ENCODE measurements at places on chromosomes 4 and X.

DNA sequence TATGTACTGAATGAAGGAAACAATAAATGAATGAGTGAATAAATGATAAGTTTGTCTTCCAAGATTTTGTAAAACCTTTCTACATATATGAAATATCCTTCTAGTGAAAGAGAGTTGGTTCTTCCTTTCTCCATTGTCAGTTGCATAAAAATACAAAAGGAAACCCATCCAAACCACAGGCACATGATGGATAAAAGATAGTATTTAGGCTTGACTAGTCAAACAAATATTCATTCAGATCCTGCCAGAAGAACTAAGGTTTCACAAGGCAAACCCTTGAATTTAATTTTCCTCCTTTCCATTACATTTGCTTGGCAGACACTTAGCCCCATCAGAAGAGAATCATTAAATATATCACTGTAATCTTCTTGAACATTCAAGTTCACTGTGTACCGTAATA is 208.4 kb downstream of the COL25A1 start:
- no peak for DNase-seq

DNA sequence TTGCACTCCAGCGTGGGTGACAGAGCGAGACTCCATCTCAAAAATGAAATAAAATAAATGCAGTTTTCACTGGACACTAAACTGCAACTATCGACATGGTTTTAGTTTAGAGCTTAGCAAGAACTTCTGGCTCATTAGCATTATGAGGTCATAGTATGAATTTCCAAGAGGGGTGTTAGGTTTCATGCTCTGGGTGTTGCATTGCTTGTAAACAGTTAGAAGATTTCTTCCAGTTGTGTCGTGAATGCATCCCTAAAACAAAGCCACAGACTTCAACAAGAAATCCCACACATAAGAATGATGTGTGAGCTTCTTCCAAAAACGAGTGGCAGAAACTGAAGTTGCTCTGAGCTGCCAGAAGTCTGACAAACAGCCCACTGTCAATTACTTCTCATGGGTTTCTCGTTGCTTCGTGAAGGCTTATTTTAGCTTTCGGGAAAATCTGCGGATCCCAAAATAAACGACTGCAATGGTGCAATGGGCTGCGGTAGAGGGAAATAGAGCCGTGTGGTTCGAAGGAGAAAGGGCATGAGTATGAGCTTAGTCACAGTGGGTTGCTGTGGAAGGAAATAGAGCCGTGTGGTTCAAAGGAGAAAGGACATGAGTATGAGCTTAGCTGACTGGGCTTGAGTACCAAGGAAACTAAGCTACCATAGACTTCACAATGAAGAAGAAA is 354.9 kb downstream of the DHRSX start:
- no peak for DNase-seq

DNA sequence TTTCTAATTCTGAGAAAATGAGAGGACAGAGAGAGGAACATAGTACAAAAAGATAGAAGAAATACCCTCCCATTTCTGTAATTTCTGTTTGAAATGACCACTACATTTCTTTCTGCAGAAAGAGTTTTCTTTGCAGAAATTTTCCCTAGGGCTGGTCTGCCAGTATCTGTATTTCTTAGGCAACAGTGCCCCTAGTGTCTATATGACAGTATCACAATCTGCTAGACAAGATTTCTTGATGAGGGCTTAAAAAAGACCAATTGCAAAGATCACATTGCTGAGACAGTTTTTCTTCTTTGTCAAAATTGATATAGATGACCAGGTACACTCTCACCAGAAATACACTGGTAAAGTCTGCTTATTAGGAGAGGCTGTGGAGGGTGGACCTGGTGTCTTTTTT is 81.0 kb upstream of the ZDHHC15 start:
- DNase-seq, result no peak

DNA sequence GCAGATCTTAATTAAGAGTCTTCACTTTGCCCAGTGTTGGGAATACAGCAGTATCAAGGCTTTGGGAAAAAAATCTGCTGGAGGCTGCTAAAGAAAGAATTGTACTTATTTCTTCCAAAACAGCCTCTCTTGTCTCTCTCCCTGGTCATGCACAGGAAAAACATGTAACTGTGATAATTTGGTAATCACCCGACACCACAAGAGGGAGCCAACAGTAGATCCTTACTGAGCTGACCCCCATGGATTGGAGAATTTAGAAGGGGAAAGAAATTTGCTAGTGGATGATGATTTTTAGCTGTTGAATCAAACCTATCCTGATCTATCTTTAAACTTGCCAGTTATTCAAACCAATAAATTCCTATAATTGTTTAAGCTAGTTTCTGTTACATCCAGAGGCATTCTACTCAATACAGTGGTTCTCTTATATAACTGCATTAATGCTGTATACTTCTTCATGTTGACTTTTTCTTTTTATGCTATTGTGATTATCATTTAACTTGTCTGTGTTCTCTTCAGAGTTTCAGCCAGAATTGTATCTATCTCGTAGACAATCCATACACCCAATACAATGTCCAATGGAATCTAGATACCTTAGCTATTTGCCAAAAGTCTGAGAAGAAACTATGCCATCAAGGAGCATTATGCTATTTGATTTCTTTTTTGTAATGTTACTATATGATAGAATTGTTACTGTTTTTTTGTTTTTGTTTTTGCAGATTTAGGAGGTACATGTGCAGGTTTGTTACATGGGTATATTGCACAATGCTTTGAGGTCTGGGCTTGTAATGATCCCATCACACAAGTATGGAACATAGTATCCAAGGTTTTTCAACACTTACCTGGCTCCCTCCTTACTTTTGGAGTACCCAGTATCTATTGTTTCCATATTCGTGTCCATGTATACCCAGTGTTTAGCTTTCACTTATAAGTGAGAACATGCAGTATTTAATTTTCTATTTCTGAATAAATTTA is 31.3 kb upstream of the ARHGEF38 start:
- peak; percentile 60 for DNase-seq

All from colonic mucosa (tissue), 4 donors.